ENCODE measurements at places on chromosomes 16 and 17.

DNA sequence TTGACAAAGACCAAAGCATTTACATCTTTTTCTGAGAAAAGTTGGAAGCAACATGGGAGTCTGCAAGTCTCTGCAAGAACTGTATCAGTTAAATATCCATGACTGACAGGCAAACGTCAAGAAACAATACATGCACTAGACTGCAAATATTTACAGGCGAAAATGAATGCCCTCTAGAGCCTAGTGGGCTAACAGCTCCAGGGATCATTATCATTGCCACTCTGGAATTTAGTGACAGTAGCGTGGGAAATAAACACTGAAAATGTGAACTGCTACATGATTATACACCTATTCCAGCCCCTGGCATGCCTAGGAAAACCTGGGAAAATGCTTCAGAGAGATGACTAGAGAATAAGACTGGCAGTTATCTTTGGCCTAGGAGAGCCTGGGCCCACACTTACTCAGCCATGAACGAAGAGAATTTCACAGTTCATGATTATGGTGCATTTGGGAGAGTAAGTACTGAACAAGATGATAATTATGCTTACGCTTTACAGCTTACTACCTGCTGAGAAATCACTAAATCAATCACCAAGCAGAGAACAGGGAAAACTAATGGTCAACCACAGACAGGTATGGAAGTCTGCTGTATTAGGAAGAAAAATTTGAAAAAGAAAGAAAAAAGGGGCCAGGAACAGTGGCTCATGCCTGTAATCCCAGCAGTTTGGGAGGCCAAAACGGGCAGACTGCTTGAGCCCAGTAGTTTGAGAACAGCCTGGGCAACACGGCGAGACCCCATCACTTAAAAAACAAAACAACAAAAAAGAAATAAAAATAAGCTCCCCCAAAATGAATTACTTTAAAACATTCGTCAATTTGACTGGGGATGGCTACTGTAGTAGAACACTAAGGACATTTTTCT, 66.6 kb upstream of the CLEC18B start:
- no peak for DNase-seq

GRCh38 chr17:44747566-44747965, 11.2 kb upstream of the ADAM11 start:
- DNase-seq, result no peak

DNA sequence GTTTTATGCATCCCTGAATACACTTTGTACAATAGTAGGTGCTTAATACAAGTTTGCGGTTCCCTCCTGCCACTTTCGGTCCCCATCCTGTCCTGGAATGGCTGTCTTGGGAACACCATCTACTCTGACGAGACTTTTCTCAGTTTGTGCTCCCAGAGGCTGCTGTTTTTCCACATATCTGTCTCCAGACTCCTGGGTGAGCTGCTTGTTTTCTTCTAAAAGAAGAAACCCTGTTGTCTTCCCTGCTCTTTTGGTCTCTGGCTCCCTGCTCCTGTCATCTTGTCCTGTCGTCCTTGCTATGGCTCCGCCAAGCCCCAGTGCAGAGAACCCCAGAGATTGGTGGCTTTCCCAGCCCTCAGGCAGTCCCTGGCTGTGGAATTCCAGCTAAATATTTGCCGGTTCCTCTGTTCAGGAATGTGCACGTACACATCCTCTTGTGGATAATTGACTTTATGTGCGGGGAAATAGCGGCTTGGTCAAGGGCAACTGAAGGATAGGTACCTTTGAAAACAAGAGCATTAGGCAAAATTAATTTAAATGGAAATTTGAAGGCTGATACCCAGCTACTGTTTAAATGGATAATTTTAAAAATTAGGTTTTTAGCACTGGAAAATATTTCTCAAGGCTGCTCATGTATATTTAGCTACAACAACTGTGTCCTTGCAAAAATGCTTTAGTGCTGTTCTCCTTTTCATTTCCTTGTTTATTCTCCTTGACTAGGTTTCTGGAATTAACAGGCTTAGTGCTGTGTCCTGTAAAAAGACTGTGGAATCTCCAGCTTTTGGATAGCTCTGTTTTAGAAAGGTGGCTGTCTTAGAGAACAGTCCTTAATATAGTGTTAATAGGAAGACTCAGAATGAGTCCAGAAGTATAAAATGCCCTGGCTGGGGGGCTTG, 50.2 kb upstream of the SLC12A3 start:
- no peak for DNase-seq

GRCh38 chr17:48605409-48605919, 678 bp upstream of the HOXB6 start:
- DNase-seq, result no peak

DNA sequence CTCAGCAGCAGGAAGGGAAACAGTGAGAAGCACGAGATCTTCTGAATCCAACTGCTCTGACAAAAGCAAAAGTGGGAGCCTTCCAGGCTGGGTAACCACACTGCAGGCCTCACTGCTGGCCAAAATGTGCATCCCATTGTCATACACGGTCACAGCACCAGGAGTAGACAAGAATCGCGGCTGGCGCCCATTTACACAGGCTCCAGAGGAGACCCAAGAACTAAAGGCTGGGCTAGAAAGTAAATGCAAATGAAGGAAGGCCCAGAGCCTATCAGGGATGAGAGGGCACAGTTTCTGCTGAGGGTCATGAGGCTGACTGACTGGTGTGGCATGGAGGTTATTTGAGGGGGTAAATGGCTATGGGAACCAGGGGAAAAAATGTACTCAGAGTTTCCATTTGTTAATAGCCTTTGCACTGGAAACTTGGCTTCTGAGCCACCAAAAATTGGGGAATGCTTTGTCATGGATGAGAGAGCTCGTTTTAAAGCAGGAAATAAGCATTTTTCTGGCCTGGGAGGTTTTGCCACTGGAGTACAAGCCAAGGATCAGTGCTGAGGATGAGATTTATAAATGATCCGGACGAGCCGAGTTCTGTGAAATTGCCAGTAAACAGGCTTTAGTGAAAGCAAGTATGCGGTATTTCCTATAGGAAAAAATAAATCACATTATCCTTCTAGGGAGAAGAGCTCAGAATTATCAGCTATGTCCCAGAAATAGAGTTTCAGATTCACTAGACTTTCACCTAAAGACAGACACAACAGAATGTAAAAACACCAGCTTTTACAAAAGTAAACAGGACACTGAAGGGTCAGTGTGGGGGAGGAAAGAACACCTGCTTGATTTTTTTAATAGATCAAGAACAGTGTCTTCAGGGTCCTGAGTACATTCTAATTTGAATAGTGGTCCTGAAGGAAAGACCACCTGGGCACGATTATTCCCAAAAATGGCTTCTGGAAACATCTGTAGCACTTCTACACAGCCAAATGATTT, 66.9 kb upstream of the GSG1L start:
- no peak for DNase-seq

DNA sequence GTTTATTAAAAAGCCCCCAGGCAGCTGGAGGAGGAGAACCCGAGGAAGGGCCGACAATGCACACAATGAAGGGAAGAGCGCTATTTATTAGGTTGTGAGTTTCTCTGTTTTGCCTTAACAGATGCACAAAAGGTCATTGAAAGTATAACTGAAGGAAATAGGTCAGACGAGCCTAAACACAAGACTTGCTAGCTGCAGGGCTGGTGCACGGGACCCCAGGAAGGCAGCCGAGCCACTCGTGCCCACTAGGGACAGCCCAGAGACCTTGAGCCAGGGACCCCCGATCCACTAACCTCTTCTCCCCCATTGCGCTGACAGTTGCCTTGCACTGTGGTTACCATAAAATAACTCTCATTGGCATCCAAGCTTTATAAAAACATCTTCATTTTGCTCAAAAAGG, 11.3 kb downstream of the LITAFD start:
- DNase-seq, result no peak

DNA sequence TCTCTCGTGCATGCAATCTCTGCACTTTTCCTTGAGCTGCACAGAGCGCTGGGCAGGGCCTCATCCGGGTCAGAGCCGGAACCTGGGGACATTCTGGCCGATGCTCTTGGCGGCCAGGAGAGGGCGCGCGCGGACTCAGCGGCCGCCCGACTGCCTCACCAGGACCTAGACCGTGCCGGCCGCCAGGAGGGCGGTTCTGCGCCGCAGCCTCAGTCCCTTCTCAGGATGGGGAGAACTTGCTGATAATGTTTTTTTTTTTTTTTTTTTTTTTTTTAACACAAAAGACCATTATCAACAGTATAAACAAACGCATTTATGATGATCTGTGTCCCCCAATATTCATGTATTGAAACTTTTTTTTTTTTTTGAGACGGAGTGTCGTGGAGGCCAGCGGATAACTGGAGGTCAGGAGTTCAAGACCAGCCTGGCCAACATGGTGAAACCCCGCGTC, 8.1 kb upstream of the FLYWCH2 start:
- no peak for DNase-seq

- DNase-seq, result no peak
Observed at GRCh38 chr16:84823926-84824325, 4.1 kb downstream of the CRISPLD2 start.

DNA sequence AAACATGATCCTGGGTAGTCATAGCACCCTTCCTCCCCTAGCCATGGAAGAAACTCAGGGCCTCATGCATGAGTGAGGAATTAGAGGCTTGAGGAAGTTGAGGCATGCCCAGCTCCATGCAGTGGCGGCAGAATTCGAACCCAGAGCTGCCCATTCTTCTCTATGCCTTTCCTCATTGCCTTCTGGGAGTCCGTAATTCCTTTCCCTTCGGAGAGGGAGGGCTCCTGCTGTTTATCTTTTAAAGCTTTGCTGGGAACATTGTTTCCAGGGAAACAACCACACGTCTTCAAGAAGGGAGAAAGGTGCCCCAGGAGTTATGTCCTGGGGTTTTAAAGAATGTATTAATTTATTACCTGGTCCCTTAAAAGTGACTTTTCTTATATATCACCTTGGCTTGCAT, 8.5 kb downstream of the CRISPLD2 start:
- DNase-seq, result no peak

DNA sequence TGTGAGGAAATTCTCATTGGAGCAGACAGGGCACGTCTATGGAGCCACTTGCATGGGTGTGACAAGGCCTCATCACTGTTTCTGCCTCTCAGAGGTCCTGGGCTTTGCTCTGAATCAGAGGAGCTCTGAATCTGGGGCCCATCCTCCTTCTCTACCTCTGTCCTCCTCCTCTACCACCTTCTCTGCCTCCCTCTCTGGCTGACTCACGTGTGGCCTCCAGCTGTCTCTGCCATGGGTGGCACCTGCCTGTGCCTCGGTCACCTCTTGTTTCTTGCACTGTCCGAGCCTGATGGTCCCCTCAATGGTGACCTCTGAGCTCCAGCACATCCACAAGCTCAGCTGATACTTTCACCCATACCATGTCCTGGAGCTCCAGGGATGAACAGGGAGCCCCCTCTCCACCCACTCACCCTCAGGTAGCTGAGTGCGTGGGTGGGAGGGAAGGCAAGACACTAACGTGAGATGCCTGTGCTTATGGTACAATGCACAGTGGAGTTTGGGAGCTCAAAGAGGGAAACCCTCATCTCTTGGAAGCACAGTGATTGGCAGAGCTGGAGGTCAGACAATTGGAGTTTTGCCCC, 116.4 kb upstream of the CRHR1 start:
- no peak for DNase-seq

DNA sequence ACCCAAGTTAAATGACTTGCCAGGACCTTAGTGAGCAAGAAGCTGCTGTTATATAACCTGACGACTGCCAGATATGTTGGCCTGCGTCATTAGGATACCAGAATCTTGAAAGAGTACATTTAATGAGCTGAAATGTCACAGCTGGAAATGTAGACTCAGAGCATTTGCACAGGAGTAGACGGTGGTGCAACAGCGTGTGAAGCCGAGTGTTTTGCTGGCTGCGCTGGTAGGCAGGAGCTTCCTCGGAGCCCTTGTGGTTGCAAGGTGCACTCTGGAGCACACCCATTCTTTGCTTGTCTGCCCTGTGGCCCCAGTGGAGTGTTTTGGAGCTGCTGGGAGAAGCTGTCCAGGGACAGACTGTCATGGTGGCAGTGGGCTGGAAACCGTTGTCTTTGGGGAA, 79.3 kb downstream of the BANP start:
- DNase-seq, result no peak

- no peak for DNase-seq
Observed at GRCh38 chr17:64658931-64659330, 3.2 kb downstream of the SMURF2 start.

GRCh38 chr17:17071531-17072360, 29.5 kb downstream of the MPRIP start:
- DNase-seq, result no peak

DNA sequence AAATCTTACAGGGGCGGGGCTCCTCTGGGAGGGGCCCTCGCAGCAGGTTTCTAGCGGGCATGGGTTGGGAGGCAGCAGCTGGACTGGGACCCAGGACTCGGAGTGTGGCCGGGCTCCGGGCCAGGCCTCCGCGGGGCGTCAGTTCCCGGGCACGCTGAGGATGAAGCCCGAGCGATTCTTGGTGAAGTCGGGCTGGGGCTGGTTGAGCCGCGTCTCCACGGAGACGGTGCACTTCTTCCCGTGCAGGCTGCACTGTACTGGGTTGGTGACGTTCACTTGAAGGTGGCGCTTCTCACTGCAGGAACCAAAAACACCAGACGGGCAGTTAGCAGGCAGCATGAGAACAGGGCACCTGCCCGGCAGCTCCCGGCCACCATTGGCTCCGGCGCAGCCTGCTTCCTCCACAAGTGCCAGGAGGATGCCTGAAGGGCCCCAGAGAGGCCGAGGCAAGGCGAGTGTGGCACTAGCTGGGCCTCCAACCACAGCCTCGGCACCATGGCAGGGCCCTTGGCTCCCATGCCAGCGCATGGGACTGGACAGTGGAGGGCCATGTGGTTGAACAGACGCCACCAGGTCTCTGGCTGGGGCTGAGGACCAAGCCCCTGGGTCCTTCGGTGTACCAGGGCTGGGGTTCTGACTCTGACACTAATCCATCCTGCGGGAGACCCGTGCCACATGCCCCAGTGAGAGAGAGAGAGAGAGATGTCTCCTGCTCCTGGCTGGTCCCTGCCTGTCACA, 8.0 kb downstream of the CDK5R1 start:
- no peak for DNase-seq

GRCh38 chr17:43882761-43883415, 24.4 kb downstream of the MPP2 start:
- no peak for DNase-seq

- no peak for DNase-seq
Observed at GRCh38 chr16:65375651-65376050, 253.8 kb upstream of the CDH11 start.

DNA sequence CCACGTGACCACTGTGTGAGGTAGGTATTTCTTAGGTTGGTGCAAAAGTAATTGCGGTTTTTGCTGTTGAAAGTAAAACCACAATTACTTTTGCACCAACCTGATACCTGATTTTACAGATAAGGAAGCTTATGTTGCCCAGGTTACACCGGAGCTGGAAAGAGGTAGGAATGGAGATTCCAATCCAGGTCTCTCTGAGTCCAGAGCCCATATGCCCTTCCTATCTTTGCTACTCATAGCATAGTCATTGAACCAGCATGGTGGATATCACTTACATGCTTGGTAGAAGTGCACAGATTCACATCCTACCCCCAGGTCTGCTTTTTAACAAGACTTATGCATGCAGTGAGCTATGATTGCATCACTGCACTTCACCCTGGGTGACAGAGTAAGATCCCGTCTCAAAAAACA, 61.8 kb downstream of the ARSG start:
- DNase-seq, result no peak
